Liver (tissue), 10 donors: ENCODE measurements at places on chromosomes 6 and 20.

- DNase-seq: no peak
Observed at GRCh38 chr20:45670139-45670538, at the start of gene WFDC11. TSS of gene WFDC11 (minus strand) at chr20:45670239. CDS start at chr20:45650600, 19,639 bp downstream.

GRCh38 chr6:104046426-104046825 lies 813.3 kb downstream of the HACE1 start:
- DNase-seq: no peak

GRCh38 chr6:4672772-4673171 lies 103.4 kb upstream of the CDYL start:
- DNase-seq: no peak

DNA sequence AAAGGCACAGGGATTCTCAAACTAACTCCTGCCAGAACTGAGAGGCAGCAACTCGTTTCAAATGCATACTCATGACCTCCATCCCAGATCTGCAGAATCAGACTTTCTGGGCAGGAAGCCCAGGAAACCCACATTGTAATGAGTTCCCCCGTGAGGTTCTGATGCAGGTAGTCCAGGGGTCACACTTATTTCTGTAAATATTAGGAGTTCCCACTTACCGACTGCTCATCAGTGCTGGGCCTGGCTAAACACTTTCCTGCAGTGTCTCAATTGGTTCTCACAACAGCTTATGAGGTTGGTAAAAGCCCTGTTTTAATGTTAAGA lies 11.6 kb downstream of the DUSP15 start:
- no peak for DNase-seq

DNA sequence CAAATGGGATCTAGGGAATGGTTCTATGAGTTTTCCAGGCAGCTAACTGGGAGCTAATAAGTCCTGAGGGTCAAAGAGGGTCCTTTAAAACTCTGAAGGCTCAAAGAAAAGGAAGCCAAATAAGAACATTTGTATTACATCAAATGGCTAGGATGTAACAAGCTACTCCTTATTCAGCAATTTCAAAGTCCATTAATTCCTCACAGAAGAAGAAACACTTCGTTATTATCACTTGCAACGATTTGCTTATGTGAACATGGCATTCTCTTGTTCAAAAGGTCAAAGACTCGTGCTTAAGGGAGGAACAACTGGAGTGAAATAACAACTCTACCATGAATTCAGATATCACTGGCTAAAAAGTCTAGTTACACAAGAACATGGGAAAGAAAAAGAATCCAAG lies 70.8 kb upstream of the FBXO30 start:
- DNase-seq: no peak

- no peak for DNase-seq
Observed at GRCh38 chr20:24608926-24609667, 139.7 kb downstream of the SYNDIG1 start.

DNA sequence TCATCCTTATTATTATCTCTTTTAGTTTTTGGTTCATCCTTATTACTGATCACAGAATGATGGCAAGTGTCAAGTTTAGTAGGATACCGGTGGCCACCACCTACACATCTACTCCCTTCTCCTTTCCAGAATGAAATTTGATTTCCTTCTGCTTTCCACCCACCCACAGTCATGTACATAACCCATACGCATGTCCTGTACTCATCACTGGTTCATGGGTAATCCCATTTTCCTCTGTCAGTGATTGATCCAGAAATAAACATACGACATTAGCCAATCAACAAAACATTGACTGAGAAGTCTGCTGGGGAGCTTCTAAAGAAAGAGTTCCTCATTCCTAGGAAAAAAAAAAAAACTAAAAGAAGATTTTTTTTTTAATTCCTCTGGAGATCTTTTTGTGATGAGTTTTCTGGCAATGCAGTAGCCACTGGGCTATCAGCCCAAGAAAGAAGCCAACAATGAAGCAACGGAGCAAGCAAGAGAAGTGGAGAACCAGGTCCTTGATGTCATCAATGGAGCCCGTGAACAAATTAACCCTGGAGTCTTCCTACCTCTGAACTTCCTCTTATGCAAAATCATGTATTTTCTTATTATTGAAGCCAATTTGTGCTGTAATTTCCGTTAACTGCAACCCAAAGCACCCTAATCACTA lies 127.8 kb downstream of the TASP1 start:
- no peak for DNase-seq

DNA sequence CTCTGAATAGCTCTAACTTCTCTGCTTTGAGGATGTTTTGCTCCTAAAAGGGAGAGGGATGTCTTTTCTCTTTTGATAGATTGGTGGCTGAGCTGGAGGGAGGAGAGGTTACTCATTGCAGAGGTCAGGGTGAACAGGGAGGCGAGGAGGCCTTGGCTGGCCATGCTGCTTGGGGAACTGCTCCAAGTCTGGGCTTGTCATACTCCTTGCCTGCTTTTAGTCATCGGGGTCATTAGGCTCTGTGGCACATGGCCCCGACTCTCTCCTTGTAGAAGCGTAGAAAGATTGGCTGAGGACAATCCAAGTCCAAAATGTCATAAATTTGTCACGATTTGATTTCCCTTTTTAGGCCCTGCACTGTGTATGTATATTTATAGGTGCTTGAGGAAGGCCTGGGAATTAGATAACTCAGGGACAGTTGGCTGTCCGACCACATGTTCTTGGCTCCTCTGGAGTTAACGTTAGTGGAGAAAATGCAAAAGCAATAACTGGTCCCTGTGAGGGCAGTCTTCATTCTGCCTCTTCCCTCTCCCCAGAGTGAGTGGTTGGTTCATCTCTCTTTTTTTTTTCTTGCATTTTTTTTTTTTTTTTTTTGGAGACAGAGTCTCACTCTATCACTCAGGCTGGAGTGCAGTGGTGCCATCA lies 160.1 kb downstream of the SCP2D1 start:
- DNase-seq: no peak

- no peak for DNase-seq
Observed at GRCh38 chr20:63915471-63915870, 20.5 kb downstream of the DNAJC5 start.

GRCh38 chr6:105769987-105770386 lies 316.1 kb upstream of the PRDM1 start:
- no peak for DNase-seq

DNA sequence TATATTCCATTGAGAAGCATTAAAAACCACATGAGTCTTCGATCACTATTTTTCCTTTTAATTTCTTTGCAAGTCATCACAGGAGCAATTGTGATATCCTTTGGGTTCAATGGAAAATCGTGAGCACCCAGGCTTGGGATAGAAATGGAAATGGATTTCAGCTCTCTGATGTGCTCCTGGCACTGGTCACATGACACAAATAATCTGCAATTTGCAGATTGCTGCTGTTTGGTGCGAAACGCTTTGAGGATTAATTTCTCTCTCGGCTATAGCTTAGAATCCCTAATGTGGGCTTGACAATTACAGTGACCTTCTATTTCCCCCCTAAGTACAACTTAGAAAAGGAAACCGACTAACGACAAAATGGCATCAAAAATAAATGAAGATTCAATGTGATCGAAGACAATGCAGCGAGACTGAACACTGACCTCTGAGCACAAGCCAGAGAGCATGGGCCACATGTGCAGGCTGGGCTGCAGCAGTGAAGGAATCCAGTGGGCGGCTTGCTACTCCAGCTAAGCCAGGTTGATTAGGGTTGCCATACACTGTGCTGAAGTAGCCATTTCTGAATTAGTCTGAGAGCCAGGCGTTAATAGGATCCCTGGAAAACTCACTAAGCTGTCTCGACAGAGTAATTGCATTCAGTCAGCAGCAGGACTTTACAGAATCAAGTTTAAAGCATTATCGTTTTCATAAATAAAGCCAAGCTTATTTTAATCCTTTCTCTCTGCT lies 301.8 kb upstream of the AGPAT4 start:
- no peak for DNase-seq

GRCh38 chr6:153162646-153163045 lies 31.6 kb upstream of the RGS17 start:
- no peak for DNase-seq
